T follicular helper cell (primary cell): ENCODE measurements at places on chromosomes 3 and 15.

GRCh38 chr3:13474021-13474420 is 6.1 kb upstream of the HDAC11 start:
- DNase-seq = no peak

GRCh38 chr3:121362035-121362734 is 183.6 kb downstream of the POLQ start:
- no peak for DNase-seq

- no peak for DNase-seq
Measured at GRCh38 chr3:34090876-34091275, 292.4 kb downstream of the PDCD6IP start.

- DNase-seq = no peak
Measured at GRCh38 chr3:115226844-115227445, 79.9 kb upstream of the ZBTB20 start.

DNA sequence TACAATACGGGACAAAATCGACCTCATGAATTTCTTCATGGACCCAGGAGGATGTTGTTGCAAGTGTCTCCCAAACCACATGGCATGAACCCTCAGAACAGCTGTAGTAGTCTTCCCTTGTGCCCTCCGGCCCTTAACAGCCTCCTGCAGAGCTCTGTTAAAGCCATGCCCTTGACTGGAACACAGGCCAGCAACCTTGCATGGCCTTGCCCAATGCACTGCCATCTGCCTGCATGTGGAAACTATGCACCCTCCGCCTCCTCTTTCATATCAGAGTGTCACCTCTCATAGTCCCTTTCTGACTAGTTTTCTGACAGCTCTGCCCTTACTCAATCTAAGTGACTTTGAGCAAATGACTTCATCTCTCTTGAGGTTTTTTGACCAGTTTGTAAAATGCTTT is 39.4 kb upstream of the TRIM71 start:
- no peak for DNase-seq

DNA sequence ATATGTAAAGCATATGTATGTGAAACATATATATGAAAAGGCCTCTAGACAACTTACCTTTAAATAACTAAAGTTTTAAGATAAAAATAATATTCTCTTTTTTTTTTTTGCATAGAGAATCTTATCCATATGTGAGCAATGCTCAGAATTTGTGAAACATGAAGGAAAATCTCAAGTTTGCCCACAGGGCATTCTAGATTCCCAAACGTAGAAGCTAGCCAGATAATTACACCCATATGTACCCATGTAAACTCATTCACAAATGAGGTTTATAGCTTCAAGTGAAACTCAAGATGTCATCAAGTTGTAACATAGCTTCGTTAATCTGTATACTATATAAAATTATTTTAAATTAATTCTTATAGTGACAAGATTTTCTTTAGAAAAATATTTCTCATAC is 537.3 kb upstream of the NR2F2 start:
- no peak for DNase-seq

GRCh38 chr3:57127891-57128518 is 37.1 kb downstream of the IL17RD start:
- no peak for DNase-seq

DNA sequence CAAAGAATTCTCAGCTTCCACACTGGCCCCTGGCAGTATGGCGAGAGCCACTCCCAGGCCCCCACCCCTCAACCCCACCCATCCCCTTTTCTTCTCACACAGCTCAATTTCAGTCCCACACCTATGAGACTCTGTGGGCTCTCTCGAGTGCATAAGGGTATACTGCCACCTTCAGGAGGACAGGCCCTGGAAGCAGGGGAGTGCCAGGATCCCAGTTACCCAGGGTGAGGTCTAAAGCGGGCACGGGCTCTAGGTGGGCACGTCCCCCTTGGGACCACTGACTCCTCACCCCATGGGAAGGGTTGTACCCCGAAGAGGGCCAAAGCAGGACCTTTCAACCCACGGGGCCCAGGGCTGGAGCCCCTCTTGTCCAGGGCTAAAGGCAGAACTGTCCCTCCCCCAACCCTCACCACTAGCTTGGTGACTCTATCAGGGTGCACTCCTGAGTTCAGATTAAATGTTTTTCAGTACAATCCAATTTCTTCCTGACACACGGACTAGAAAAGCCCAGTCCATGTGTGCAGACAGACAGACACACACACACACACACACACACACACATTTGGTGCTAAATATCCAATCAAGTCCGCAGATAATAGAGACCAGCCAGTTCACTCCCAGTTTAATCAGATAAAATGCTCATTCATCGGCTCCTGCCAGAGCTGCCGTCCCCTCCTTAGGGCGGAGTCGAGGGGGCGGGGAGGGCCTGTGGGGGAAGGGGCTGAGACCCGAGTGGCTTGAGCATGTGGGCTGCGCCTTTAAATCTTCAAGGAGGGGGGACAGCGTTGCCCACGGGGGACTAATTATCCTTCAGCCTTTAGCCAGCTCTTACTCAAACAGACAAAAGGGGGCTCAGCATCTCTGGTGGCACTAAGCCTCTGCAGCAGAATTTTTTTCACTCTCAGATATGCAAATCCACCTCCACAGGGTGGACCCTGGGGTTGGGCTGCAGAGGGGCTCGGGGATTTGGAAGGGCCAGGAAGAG is 59.3 kb downstream of the CYP11A1 start:
- DNase-seq = no peak

- no peak for DNase-seq
Measured at GRCh38 chr3:145522179-145522578, 638.8 kb downstream of the PLOD2 start.

DNA sequence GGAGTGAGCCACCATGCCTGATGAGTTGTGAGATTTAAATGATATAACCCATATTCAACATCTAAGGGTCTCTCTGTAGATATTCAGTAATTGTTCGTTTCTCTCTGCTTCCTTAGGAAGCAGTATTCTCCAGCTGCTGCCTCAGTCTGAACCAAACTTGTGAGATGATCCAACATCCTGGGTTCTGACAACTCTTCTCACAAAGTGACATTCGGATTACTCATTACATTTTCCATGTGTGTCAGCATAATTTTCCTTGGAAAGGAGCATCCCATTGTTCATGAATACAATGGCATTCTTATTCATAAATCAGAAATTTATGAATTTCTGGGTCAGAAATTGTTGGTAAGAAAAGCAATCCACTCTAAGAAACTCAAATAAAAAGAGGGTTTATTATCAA is 15.0 kb upstream of the SEC22A start:
- no peak for DNase-seq
